ENCODE measurements at places on chromosomes 16 and 17. TPM values are rescaled to one million over a fixed set of nuclear protein-coding genes. Genes with fewer than 3 reads are reported as not detected.

The SOX9 gene
- total RNA-seq, result 9.0 TPM

The KCNAB3 gene
- 1.1 TPM for total RNA-seq

The SDR42E1 gene
- 1.6 TPM for total RNA-seq

The CD300E gene
- not detected for total RNA-seq

The CACNG4 gene
- total RNA-seq, result not detected

The EFNB3 gene
- 1.3 TPM for total RNA-seq

The KRT20 gene
- not detected for total RNA-seq

The TMC7 gene
- 2.2 TPM for total RNA-seq

The SLC7A5 gene
- total RNA-seq, result 27.3 TPM

The MARVELD3 gene
- total RNA-seq, result not detected

The PLCD3 gene
- total RNA-seq, result 15.3 TPM

The MIEN1 gene
- 49.1 TPM for total RNA-seq

All from RPMI7951 (cell line).